ENCODE measurements at places on chromosomes 13 and 19.

DNA sequence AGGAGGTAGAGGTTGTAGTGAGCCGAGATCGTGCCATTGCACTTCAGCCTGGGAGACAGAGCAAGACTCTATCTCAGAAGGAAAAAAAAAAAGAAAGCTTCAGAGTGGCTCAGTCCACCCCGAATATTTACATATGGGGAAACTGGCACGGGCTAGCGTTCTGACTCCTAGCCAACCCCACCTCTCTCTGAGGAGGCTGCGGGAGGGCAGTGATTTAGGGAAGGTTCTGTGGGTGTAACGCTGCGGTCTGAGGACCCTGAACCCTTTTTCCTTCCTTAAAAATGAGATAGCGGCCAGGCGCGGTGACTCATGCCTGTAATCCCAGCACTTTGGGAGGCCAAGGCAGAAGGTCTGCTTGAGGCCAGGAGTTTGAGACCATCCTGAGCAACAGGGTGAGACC is 5.0 kb downstream of the LRRC25 start:
- no peak for DNase-seq

DNA sequence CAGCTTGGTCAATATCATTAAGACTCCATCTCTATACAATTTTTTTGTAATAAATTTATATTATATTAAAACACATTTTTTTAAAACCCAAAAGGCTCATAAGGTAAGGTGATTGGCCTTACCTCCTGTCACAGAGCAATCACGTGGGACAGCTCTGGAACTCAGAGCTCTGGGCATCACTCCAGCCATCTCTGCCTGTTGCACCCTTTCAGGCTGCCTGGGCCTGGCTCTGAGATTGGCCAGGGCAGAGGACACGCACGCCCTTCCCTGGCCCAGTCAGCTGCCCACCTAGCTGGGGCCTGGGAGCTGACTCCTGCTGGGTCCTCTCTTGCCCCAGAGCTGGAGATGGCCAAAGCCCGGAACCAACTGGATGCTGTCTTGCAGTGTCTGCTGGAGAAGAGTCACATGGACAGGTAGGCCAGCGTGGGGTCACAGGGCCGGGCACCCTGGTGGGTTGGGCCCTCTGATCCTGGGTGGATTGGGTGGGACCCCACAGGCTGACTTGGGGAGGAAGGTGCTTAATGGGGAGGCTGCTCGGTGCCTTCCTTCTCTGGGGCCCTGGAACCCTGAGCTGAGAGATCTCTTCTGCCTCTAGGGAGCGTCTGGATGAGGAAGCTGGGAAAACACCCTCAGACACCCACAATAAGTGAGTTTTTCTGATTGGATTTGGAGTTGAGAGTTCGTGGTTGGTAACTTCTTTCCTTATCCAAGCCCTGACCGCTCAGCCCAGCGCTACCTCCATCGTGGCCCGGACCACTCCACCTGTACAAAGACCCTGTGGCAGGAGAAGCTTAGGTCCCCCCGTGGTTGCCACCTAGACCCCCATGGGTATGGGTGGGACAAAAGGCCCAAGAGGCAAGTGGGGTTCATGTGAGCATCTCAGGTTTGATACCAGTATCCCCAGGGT is 3.7 kb downstream of the LIN37 start:
- no peak for DNase-seq

GRCh38 chr19:53195265-53195903 is 2.2 kb upstream of the ZNF665 start:
- peak; percentile 5 for DNase-seq

DNA sequence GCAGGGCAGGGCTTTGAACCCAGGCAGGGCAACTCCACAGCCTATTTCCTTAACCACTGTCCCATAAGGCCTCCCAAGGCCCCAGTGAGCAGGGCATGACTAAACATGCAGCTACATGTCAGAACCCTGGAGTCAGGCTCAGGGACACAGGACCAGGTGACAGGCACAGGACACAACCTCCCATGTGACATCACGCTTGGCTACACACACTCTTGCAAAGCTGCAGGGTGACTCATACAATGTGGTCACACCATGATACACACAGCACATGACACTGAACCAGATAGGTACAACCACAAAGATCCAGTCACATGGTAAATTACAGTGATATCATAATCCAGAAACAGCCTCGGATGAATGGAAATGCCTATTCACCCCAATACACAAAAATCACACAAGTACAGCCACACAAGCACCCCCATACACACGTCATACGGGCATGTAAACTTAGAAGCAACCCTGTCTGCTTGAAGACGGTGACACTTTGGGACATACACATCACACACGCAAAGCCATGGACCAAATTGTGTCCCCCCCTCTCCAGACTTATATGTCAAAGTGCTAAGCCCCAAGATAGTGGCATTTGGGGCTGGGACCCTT is 14.5 kb downstream of the KLK4 start:
- DNase-seq: no peak

DNA sequence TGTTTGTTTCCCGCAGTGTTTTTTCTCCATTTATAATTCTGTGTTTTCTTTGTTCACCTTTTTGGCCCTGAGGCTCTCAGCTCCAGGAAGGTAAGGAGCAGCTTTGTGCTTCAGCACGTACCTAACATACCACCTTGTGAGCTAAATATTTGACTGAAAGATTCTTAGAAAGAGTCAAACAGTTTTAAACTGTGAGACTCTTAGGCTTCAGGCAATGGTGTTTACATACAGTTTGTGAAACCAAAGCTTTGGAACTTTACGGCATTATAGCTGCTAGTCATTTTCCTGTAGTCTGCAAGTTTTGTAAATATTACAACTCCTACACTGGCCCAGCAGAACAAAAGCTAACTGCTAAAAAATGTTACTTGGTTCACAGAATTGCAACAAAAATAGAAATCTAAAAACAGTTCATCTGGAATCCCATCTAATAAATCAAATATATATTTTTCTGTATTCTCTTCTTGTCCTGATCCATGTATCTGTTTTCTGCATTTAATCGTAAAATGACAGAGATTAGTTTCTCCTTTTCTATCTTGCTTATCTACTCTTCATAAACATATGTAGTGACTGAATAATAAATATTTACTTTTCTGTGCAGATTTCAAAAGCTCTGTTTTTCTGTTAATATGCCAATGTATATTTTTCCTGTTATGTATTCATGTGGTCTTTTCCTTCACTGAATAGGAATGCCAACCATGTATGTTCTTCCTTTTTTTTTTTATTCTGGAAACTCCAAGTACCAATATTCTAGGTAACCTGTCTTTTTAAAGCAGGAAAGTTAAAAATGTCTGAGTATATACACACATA is 38.8 kb upstream of the GPI start:
- DNase-seq: no peak

GRCh38 chr13:30726192-30726591 is 9.2 kb upstream of the ALOX5AP start:
- no peak for DNase-seq

- DNase-seq: no peak
These were observed 53.2 kb upstream of the LSM14A start for GRCh38 chr19:34118879-34119748.

DNA sequence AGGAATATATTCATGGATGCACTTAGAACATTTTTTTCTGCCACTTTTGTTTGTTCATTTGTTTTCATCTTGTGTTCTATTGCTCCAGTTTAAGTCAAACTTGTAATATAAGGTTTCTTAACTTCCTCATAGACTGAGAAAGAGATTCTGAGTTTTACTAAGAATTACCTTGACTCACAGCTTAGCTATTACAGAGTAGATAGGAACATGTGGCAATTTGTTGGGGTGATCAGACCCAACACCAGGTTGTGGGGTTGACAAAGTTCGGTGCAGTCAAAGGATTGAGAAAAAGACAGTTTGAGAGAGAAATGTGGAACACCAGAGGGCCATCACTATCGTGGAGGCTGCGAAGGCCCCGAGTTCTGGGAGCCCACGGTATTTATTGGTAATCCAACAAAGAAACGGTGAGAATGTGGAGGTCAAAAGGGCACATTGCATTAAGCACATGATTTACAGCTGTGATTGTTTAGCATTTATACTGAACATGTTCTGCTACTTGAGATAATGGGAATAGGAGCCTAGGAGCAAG is 2526.0 kb downstream of the PCDH9 start:
- no peak for DNase-seq

DNA sequence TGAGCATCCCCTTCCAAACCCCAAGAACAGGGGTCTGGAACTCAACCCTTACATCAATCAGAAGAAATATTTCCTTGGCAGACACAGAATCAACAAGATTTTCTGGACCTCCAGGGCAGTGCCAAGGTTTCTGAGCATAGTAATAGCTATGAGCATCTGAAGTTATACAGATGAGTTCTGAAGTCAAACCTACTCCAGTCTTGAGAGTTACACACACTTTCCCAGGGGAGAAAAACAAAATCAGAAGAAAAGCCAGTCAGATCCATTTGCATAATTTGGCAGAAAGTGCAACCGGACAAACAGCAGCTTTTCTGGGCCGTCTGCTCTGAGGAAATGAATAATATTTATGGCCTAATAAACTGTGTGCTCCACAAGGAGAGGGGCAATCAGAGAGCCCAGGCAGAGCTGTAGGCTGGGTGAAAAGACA is 93.1 kb downstream of the KL start:
- no peak for DNase-seq

GRCh38 chr13:32446773-32447465 is 19.0 kb upstream of the N4BP2L1 start:
- DNase-seq: no peak

- no peak for DNase-seq
These were observed 43.2 kb downstream of the URI1 start for GRCh38 chr19:29985196-29985595.

GRCh38 chr19:14404312-14404711 is 14.8 kb downstream of the DDX39A start:
- no peak for DNase-seq

GRCh38 chr13:46749951-46750350 is 47.0 kb downstream of the ESD start:
- no peak for DNase-seq

DNA sequence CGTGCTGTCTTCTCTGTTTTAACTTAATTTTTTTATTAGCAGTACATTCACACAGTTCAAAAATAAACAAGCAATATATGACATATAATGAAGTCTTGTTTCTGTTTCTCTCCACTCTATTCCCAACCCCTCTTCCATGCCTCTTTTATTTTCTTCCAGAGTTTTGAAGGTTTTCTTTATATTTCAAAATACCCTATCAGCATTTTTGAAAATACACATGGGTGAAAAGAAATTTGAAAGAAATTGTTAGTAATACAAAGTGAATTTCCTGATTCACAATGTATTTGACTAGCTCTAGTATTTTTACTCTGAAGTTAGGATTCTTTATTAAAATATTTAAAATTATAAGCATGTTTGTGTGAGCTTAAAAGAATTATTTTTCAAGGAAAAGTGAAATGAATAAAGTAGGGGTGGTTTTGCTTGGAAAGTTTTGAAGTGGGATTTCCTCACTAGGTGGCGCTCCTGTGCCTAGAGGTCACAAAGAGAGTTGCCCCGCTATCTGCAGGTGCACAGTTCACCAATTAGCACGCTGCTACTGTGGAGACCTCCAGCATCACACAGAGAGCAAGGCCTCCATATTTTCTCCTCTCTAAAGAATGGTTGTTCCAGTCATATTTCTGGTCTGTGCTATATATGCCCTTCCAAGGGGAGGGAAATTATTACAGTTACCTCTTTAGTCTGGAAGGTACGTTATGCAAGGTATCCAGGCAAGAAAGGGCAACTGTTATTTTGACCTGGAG is 37.6 kb downstream of the SOX21 start:
- no peak for DNase-seq

- DNase-seq: peak; percentile 34
These were observed 250.3 kb upstream of the ATXN8OS start for GRCh38 chr13:69857183-69857821.

GRCh38 chr19:36113894-36114720 is 568 bp downstream of the POLR2I start:
- no peak for DNase-seq

GRCh38 chr19:4393947-4394590 is 6.3 kb downstream of the SH3GL1 start:
- DNase-seq: no peak

GRCh38 chr13:42984026-42984425 is 8.0 kb downstream of the EPSTI1 start:
- no peak for DNase-seq

GRCh38 chr13:100148422-100148821 is 59.5 kb downstream of the PCCA start:
- no peak for DNase-seq

DNA sequence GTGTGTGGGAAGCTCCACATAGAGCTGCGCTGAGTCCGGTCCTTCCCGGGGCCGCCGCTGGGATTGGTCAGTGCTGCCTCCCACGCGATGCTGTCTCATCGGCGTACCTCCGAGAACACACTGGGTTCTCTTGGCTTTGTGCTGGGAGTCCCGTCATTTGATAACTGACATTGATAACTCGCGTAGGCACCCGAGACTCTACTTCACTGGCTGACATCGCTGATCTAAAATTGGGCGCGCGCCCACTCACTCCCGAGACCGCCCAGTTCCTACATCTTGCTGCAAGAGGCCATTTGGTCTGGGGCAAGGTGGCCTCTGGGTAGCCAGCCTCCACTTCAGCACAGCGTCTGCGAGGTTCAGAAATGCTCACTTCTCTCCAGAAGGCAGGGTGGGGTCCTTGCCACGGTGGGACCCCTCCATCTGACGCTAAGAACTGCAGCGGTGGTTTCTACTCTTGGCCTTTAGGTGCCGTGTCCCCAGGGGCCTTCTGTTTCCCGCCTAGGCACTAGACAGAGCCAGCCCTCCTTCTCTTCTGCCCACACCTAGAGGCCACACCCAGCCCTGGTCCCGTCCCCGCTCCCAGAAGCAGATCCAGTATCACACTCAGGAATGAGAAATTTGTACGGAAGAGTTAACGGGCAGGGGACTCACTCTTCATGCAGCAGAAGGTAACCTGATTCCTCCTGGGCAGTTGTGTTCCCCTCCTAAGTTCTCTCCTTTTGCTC is 40.7 kb upstream of the ATP11A start:
- DNase-seq: no peak

DNA sequence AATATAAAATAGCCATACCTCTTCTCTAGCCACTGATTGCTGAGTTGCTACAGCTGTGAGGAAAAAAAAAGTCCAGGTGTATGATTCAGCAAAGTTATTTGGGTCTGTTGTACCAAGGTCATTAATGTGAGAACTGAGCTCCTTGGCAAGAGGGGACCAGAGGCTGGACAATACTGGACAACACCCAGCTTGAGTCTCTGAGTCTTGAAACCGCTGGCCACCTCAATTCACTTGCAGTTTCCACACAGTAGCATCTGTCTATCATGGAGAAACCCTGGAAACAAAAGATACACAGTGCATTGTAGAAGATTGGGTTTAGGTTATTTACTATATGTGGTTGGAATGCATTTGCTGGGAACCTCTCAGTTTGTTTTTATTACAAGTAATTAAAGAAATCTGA is 60.4 kb downstream of the WDFY2 start:
- DNase-seq: no peak

DNA sequence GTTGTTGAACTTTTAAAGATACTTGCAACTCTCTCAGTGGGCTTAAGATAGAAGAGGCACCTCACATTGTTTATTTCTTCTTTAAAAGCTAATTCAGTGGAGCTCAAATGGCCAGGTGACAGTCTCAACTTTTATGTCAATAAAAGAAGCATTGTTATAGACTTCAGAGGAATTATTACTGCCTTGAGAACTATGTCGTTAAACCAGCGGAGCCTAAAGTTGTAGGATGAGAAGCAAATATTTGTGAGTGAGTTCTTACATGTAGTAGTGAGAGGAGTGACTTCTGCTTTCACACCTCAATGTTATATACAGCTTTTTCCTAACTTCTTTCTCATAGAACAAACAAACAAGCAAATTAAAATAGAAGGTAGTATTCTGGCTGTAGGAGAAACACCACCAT is 31.2 kb upstream of the DGKH start:
- DNase-seq: no peak

GRCh38 chr19:35545855-35546381 is 492 bp downstream of the TMEM147 start:
- DNase-seq: no peak

- DNase-seq: no peak
These were observed 5.7 kb upstream of the ZNF492 start for GRCh38 chr19:22628401-22628800.

Data from NCI-H524 treated with DMSO at 0.1 percent for 48 hours (cell line).